ENCODE measurements at places on chromosomes 3 and 15.

- no peak for DNase-seq
These were observed 674.1 kb downstream of the MECOM start for GRCh38 chr3:168989396-168989795.

- DNase-seq = no peak
These were observed 15.6 kb upstream of the UBE2Q2 start for GRCh38 chr15:75827691-75828090.

DNA sequence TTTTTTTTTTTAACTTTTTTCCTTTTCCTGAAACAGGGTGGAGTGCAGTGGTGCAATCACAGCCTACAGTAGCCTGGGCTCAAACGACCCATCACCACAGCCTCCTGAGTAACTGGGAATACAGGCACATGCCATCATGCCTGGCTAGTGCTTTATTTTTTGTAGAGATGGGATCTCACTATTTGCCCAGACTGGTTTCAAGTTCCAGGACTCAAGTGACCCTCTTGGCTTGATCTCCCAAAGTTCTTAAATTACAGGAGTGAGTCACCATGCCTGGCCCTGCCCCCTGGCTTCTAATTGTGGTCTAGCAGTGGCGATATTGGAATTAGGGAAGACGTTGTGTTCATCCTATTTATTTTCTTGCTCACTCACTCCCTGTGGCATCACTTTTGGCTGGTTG is 1138.4 kb downstream of the SI start:
- DNase-seq = no peak

DNA sequence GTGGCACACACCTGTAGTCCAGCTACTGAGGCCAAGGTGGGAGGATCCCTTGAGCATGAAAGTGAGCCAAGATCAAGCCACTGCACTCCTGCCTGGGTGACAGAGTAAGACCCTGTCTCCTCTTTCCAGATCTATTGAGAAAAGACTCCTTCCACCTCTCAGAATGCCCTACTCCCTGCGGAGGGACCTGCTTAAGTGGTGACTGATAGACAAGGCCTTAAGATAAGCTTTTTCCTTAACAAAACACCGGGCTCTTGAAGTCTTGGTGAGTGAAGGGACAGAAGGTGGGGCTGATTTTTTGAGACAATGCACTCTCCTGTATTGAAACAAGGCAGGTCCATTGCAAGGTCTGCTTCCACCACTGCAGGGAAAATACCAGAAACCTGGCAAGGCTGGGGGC is 338.4 kb upstream of the FRG2C start:
- DNase-seq = no peak

DNA sequence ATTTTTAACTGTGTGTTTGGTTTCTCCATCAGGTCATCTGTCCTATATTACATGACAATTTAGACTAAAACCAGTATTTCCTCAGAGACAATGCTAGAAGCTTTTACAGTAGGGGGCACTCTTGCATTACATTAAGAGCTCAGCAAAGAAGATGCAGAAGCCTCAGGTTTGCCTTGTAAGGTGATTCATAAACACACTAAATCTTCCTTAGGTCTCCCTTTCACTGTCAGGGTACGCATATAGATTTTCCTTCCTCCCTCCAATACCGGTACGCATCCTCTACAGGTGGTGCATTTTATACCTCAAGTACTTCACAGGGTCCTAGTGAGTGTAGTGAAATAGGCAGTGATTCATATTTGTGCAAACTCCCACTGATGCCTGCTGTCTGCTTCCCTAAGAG is 46.5 kb downstream of the CD86 start:
- DNase-seq = no peak

DNA sequence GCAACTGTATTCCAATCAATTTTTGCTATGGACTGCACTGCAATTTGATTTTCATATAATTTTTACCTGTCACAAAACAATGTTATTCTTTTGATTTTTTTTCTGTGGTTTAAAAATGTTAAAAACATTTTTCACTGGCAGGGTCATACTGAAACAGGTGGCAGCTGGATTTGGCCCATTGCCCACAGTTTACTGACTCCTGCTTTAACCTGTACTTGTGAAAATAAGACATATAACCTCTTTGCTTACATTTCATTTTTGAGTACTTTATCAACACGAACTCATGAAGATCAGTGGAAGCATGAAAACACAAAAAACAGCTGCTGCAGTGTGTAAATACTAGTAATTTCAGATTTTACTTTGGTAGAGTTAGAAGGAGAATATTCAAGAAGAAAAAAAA is 313.1 kb downstream of the WDR72 start:
- no peak for DNase-seq

DNA sequence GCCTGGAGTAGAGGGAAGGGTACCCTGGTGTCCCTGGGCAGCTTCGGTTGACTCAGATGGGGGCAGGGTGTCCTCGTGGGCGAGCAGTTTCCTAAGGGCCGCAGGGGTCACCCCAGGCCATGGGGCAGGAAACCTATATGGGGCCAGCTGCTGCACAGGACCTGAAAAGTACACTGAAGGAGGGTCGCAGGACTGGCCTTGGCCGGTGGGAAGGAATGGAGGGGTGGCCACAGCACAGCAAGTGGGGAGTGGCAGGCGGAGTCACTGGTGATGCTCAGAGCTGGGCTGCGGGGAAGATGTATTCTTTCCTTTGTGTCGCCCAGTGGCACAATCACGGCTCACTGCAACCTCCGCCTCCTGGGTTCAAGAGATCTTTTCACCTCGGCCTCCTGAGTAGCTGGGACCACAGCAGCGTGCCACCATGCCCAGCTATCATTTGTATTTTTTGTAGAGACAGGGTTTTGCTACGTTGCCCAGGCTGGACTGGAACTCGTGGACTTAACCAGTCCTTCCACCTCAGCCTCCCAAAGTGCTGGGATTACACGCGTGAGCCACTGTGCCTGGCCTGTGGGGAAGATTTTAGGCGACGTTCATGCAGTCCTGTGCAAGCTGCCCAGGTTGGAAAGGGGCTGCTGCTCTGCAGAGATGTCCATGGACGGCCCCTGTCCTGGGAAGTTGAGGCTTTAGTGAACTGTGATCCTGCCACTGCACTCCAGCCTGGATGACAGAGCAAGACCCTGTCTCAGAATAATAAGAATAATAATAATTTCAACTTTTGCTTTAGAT is 57.2 kb downstream of the EFCAB12 start:
- no peak for DNase-seq

DNA sequence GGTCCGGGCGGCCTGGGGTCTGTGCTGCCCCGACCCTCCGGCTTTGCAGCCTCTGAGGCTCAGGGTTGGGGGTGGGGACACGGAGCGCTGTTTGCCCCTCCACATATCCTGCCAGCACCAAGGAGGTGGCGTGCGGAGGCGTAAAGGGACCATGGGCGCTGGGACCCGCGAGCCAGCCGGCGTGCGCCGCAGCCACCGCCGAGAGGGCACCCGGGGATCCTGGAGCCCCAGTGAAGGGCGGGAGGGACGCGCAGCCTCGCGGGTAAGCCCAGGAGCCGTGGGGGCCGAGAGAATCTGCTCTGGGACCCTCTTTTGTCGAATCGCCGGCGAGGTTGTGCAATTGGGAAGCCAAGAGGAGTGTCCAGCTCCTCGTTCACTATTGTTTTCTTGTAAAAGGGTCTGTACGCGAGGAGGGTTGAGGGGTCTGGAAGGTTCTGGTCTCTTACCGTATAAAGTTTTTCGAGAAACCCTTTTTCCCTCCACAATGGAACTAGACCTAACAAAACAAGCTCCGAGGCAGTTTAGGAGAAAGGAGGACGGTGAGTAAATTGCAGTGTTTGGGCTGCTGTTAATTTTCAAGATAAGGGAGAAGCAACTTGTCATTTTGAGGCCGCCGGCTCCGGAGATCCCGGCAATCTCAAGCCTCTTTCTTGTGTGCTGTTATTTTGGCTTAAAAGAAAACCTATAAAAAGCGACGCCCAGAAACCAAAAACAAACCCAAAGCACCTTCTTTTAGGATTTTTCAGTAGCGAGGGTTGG is 29.9 kb upstream of the ST3GAL6 start:
- no peak for DNase-seq

- no peak for DNase-seq
These were observed 87.7 kb downstream of the REC114 start for GRCh38 chr15:73530649-73531048.

DNA sequence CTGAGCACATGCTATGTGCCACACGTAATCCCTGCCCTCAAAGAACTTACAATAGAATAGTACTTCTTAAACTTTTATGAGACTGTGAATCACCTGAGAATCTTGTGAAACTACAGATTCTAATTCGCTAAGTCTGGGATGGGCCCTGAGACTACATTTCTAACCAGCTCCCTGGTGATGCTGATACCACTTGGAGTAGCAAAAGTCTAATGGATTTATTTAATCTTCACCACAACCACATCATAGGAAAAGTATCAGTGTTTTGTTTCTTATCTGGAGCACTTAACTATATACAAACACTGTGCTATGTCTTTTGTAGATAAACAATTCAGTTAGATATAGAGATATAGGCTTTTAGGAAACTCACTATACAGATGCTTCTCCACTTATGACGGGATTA is 23.8 kb upstream of the TCF12 start:
- DNase-seq = no peak

DNA sequence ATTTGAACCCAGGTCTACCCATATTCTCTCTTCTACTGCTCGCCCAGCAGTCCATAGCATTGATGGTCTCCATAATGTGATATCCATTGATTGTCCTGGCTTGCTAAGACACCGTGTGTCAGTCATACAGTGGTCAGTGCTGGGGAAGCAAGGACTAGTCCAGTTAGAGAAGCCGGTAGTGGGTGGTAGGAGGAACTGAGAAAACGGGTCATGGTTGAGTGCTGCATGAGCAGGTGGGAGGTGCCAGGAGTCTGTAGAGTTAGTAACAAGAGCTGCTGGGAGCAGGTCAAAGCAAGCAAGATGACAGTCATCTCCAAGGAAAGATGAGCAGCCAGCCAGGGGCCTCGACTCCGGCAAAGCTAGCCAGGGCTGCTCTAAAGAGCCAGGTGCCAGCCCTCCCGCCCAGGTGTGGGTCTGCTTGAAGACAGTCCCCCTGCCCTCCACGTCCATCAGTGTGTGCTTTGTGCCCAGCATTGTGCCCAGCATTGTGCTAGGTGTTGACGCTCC is 29.5 kb upstream of the USP3 start:
- no peak for DNase-seq

DNA sequence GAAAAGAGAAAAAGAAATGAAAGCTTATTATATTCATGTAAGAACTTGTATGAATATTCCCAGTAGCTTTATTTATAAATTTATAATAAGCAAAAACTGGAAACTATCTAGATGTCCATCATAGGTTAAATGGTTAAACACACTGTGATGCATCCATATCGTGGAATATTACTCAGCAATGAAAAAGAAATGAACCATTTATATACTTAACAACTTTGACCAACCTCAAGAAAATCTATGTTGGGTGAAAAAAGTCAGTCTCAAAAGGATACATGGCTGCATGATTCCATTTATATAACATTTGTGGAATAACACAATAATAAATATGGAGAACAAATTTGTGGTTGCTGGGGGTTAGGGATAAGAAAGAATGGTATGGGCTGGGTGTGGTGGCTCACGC is 713.0 kb upstream of the SGO1 start:
- no peak for DNase-seq

- no peak for DNase-seq
These were observed 28.1 kb downstream of the DNAJB8 start for GRCh38 chr3:128438488-128439072.

DNA sequence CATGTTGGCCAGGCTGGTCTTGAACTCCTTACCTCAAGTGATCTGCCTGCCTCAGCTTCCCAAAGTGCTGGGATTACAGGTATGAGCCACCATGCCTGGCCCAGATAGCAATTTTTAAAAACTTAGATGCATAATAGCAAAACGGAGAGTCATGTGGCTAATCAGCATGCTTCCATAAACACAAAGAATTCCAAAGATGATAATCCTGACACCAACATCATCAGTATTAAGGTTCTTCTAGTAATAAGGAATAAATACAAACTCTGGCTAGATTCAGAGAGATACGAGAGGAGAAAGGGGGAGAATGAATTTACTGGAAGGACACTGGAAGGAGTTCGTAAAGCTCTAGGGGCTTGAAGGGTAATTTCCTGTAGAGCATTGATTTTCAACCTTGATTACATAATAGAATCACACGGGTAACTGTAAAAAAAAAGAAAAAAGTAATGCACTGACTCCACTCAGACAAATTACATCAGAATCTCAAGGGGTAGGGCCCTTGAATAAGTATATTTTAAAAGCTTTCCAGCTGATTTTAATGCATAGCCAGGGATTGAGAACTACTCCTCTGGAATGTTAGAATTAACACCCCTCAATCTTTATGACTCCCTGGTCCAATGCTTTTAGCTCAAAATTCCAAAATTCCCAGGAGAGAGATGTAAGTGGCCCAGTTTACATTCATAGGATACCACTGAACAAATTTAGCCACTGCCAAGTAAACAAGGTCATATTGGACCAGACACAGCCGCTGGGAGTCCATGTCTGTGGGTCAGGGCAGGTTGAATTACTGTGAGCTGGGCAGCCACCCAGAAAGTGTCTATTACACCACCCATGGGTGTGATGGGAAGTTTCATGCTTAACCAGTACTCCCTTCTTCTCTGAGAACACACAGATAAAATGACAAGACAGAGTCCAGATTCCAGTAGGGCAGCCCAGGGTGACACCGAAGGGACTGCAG is 243.9 kb downstream of the TBL1XR1 start:
- DNase-seq = peak; percentile 95

GRCh38 chr3:125519678-125520562 is at the start of gene SNX4:
SNX4 (minus strand) TSS chr3:125520202; CDS start chr3:125520172, 30 bp downstream.
- DNase-seq = peak; percentile 56

DNA sequence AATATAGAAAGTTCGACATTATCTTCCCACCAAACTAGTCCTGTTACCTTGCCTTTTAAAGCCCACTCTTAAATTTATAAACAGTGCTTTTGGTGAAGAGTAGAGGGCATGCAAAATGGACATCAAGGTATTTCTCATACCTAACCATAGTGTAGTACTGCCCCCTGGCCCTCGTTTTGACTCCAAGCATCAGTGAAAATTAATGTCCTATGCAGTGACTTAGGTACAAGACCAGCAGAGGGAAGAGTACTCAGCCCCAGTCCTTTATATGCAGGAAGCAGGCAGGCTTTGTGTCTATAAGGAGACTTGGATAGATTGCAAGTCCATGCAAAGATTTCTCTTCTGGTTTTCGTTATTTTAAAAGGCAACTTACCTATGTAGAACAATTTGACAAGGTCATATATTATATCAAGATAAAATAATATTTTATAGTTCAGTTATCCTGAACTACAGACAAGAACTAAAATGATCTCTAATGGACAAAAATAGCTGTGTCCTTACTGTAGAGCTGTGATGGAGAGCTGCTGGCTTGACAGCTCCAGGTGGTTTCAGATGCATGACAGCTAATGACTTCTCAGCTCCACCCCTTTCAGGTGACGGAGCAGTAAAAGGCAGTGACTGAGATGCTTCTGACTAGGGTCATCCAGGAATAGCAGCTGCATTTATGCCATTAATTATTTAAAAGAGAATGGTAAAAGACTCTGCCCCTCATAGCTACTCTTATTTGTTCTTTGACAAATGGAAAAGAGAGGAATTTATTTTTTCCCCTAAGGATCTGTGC is 646.1 kb downstream of the SQOR start:
- no peak for DNase-seq

GRCh38 chr15:101499863-101500713 is 10.6 kb upstream of the PCSK6 start:
- DNase-seq = no peak

GRCh38 chr3:127984241-127984975 is 67.8 kb upstream of the SEC61A1 start:
- no peak for DNase-seq
